Neural cell (in vitro differentiated cells): ENCODE measurements at places on chromosomes 6 and 20. TPM values are rescaled to one million over a fixed set of nuclear protein-coding genes. Genes with fewer than 3 reads are reported as not detected.

MRPL2 gene
- polyA plus RNA-seq = 17.2 and 22.5 TPM in 2 replicates

TAGAP gene
- not detected in 2 replicates for polyA plus RNA-seq

VGLL2 gene
- not detected in 2 replicates for polyA plus RNA-seq

CST1 gene
- polyA plus RNA-seq = not detected in 2 replicates

HMGN4 gene
- 125 and 138 TPM in 2 replicates for polyA plus RNA-seq

ENPP1 gene
- 0.52 TPM in 1 of 2 replicates, not detected in the other for polyA plus RNA-seq

LAMA4 gene
- 0.69 TPM in 1 of 2 replicates, not detected in the other for polyA plus RNA-seq

TGM3 gene
- 0.10 and 0.24 TPM in 2 replicates for polyA plus RNA-seq

TP53INP2 gene
- 10.7 and 11.5 TPM in 2 replicates for polyA plus RNA-seq

ANKRD66 gene
- polyA plus RNA-seq = not detected in 2 replicates

C20orf96 gene
- 7.8 and 10.9 TPM in 2 replicates for polyA plus RNA-seq

THBS2 gene
- polyA plus RNA-seq = 0.88 and 1.0 TPM in 2 replicates

TPD52L1 gene
- 8.9 and 9.2 TPM in 2 replicates for polyA plus RNA-seq

GPR31 gene
- polyA plus RNA-seq = not detected in 2 replicates

SLC24A3 gene
- polyA plus RNA-seq = 6.5 and 7.4 TPM in 2 replicates

SEMG2 gene
- polyA plus RNA-seq = not detected in 2 replicates

RING1 gene
- polyA plus RNA-seq = 107 and 121 TPM in 2 replicates

CST2 gene
- polyA plus RNA-seq = not detected in 2 replicates

EYA2 gene
- 0.88 TPM in 1 of 2 replicates, not detected in the other for polyA plus RNA-seq

MEI4 gene
- not detected in 2 replicates for polyA plus RNA-seq
